ENCODE measurements at places on chromosomes 6 and 20.

GRCh38 chr6:74410630-74411029 lies 714.6 kb downstream of the CD109 start:
- no peak for DNase-seq

- DNase-seq = no peak
These were observed 1.5 kb downstream of the FOXC1 start for GRCh38 chr6:1611322-1611571.

- DNase-seq = no peak
These were observed 174.6 kb downstream of the LMBRD1 start for GRCh38 chr6:69622230-69622629.

DNA sequence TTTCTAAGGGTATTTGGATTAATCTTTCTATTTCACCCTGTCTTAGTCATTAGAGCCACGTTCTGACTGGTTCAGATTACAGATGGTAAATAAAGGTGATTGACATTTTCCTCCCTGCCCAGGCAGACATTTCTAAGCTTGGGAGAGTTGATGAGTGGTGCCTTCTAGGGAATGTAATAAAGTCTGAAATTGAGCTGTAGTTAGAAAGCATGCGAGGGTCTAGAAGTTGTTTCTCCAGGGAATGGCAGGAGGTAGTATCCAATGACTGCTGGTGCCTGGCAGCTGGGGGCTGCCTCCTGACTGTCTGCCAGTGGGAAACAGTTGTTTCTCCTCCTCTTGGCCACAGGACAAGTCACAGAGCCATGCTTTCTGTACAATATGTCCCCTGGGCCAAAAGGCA lies 14.6 kb downstream of the EDN3 start:
- no peak for DNase-seq

DNA sequence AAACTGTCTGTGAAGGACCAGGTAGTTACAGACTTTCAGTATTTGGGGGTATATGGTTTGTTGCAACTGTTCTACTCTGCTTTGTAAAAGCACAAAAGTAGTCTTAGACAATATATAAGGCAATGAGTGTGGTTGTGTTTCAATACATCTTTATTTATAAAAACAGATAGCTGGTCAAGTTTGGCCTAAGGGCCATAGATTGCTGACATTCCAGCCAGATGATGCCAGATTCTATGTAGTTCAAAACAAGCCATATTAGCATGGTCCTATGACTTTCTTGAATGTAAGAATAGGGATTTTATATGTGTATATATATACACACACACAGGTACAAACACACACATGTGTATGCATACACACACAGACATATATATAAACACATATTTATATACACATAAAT lies 201.8 kb downstream of the GRIK2 start:
- no peak for DNase-seq

GRCh38 chr6:70652216-70652615 lies 15.5 kb upstream of the SMAP1 start:
- no peak for DNase-seq

DNA sequence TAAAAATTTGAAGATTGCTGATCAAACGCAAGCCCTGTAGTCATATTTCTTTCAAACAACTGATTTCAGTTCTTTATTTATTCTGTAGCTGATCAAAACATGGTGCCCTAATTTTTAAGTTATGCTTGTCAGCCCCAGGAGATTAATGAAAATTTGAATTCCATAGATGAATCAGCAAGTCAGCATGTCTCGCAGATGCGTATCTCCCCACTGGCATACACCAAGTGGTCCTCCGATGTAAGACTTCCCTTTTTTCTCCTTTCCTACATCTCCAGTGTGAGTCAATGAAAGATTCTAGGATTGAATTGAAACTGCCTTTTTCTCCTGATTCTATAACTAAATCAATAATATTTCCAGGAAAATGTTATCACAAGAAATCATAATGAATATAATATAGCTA lies 539.6 kb upstream of the NOX3 start:
- no peak for DNase-seq

GRCh38 chr20:10247440-10247839 lies 28.8 kb downstream of the SNAP25 start:
- DNase-seq = no peak

DNA sequence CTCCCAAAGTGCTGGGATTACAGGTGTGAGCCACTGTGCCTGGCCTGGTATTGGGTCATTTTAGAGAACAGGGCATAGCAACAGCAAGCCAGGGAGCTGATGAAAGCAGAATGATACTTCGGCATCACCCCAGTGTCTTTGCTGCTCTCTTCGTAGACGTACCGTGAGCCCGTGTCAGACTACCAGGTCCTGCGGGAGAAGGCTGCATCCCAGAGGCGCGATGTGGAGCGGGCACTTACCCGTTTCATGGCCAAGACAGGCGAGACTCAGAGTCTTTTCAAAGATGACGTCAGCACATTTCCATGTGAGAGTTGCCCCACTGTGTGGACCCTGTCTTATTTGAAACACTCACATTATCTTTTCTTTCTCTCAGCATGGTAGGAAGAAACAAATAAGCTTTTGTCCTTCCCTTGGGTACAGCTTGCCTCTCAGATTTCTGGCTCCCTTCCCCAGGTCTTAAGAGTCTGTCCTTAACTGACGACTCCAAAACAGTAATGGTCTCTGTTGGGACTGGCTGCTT lies 15.9 kb downstream of the TAF8 start:
- no peak for DNase-seq

- DNase-seq = no peak
These were observed 410.0 kb downstream of the PLCB1 start for GRCh38 chr20:8542110-8542486.

- DNase-seq = no peak
These were observed 5.4 kb downstream of the R3HDML start for GRCh38 chr20:44342248-44342647.

DNA sequence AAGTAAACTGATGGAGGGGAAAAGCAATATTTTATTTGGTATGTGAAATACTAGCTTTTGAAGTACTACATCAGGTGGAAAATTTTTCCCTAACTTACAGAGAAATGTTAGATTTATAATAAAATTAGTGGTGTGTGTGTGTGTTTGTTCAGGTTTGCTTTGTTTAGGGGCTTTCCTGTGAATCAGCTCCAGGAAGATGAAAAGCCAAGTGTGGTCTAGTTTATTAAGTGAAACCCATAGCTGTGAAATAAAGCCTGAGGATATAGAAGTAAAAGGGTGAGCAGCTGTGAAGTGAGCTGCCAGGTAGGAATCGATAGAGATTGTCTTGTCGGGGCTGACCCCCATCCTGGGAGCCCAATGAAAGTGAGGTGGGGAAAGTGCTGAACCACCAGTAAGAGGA lies 347.6 kb upstream of the IMPG1 start:
- DNase-seq = no peak

DNA sequence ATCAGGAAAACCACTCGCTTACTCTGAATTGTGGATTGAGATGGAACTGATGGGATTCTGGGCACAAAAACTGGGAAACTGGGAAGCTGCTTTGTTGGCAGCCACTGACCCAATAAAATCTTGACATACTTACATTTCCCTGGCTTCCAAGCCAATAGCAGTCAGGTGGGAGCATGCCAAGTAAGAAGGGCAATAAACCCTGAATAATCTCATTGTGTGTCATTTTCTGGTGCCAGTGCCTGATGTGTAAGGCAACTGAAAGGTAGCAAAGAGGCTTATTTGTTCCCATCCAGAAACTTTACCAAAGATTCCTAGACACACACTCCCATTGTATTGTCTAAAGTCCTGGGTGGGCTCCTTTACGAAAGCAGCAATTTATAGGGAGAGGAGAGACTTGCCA lies 93.2 kb downstream of the TBX18 start:
- DNase-seq = no peak

DNA sequence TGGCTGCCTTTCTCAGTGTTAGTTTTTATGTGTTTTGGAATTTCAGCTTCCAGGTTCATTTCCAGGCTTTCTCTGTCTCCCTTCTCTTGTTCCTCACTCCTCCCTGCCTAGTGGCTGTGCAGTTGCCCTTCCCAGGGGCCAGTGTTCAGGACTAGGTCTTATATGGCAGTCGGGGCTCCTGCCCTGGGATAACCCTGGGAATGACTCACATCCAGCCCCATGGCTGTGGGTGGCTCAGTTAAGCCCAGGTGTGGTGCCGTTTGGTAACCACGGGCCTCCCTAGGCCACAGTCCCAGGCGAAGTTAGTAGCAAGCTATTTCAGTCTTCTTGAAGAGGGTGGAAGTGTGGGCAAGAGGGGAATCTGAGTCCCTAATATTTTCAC lies 57.4 kb upstream of the DDR1 start:
- DNase-seq = no peak

DNA sequence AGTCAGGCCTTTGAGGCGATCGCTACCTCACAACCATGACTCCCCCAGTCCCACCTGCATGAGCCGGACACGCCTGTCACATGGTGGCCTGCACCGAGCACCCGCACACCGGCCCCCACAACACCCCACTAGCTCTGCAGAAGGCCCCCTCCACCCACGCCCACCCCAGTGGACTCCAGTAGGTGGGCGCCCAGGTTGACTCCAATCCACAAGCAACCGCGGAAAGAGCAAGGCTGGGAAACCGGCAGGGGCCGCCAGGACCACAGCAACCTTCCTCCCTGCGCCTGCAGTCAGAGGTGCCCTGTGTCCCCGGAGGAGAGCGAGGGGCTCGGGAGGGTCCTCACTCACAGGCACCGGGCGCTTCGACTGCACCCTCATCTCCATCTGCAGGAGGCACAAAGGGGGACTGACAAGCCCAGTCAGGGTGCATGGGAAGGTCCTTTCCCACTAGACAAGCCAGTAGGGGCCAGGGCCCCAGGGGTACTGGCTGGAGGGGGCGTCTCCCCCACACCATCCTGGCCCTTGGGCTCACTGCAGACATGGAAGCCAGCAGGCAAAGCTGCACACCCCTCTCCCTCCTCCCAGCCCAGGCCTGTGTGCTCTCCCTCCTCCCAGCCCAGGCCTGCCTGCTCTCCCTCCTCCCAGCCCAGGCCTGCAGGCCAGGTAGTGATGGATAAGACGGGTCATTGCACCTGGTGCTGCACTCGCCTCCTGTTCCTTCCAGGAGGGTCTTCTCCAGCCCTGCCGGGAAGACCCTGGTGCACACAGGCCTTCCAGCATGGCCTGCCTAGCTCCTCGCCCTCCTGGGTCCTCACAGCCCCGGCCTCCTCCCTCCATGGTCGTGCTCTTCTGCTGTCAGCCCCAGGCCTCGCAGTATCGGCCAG lies 137.2 kb downstream of the DLL1 start:
- DNase-seq = no peak

GRCh38 chr20:24353135-24353690 lies 116.2 kb upstream of the SYNDIG1 start:
- DNase-seq = no peak

DNA sequence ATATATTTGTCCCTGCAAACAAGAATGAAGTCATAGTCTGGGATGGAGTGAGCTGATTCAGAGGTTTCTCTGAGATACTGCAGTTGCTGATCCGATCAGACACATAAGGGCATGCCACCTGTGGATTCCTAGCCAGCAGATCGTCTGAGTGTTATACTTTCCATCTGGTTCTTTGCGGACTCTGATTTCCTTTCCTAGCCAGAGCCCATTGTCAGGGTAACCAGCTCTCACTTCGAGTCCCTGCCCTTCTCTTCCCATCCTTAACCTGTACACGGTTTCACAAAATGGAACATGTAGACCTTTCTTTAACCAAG lies 100.9 kb downstream of the TMEM200A start:
- no peak for DNase-seq

DNA sequence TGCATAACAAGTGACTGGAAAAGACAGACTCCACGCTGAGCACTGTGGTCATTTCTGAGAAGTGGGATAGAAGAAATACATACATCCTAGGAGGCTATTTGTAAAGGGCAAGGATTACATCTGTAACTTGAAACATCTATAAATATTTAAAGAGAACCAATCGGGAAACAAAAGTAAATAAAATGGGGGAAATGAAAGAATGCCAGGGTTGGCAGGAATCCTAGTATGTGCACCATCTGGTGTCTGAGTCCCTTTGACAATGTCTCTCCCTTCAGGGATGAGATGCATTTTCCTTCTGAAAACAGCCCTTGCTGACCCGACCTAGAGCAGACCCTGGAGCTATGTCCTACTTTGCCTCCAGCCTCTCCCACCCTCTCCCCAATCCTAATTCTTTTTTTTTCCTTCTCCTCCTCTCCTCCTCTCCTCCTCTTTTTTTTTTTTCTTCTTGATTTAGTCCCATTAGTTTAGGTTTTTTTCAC lies 53.2 kb downstream of the VSTM2L start:
- DNase-seq = no peak

DNA sequence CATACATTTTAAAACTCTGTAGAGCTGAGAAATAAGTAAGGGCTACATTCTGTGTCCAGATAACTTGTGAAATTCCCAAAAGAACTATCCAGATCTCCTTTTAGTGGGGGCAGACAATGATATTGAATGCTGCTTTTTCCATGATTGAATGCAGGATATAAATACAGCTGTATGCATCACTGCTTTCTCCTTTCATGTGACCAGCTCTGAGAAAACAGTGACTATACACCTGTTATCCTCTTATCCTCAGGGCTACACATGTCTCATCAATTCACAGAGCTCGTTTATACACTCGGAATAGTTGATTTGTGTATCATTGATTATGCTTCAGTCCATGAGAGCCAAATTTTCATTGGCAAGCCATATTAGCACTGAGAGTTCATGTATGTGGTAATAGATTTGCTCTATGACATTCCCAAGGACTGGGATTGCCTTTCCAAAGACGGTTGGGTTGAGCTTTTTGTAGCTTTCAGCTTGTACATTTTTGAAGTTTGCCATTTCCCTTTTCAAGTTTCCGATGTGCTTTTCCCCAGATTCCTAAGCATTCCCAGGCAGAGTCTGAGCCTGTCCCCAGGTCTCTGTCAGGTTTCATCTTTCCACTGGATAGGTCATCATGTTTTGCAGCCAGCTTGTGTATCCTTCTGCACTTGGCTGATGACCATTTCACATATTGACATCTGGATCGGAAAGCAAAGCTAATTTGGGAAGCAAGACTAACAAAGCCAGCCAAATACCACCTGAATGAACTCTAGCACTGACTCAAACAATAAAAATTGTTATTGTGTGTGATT lies 97.7 kb downstream of the RFX6 start:
- DNase-seq = no peak

DNA sequence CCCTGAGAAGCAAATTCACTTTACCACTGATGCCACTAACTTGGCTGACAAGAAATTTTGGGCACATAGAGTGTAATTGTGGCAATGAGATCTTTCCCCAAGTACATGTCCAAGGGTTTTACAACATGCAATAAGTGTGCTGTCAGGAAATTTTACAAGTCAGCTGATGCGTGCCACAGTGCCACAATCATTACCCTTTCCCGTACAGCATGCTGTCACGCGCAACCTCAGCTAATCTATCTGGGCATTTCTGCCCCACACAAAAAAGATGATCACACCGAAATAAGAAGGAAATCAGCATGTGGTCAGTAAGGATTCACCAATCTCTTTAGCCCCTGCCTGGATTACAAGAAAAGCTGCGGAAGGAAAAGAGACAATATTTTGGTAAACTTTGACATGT lies 163.6 kb upstream of the PREP start:
- DNase-seq = no peak

- DNase-seq = no peak
These were observed 359.2 kb downstream of the CDKAL1 start for GRCh38 chr6:20893412-20893811.

GRCh38 chr6:94902974-94903628 lies 674.2 kb upstream of the MANEA start:
- DNase-seq = no peak
